Endothelial cell (in vitro differentiated cells): ENCODE measurements at places on chromosomes 7 and 10.

DNA sequence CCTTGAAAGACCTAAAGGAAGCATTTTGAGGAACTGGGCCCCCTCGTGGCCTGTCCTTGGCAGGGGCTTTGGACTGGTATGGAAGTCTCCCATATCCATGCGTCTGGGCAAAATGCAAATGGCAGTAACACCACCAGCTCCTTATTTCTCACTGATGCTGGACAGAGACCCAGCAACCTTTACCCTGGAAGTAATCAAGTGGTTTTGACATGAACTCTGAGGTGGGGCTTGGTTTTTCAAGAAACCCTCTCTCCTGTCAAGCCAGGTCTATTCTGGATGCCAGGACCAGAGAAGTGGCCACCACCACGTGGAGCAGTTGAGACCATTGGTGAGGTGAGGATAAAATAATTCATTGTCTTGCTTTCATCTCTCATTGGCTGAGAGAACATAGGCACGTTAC, 84.4 kb downstream of the OTUD1 start:
- DNase-seq = no peak

- no peak for DNase-seq
Measured at GRCh38 chr10:6056411-6057135, 5.6 kb downstream of the IL2RA start.

DNA sequence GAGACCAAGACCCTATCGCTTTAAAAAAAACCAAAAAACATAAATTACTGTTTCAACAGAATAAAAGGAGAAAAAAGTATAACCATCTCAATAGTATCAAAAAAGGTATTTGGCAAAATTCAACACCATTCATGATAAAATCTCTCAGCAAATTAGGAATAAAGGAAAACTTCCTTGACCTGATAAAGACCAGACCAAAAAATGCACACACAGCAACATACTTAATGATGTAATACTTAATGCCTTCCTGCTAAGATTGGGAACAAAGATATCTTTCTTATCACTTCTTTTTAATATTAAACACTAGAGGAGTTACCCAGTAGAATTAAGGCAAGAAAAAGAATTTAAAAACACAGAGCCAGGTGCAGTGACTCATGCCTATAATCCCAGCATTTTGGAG, 79.3 kb downstream of the CNOT4 start:
- DNase-seq = no peak

DNA sequence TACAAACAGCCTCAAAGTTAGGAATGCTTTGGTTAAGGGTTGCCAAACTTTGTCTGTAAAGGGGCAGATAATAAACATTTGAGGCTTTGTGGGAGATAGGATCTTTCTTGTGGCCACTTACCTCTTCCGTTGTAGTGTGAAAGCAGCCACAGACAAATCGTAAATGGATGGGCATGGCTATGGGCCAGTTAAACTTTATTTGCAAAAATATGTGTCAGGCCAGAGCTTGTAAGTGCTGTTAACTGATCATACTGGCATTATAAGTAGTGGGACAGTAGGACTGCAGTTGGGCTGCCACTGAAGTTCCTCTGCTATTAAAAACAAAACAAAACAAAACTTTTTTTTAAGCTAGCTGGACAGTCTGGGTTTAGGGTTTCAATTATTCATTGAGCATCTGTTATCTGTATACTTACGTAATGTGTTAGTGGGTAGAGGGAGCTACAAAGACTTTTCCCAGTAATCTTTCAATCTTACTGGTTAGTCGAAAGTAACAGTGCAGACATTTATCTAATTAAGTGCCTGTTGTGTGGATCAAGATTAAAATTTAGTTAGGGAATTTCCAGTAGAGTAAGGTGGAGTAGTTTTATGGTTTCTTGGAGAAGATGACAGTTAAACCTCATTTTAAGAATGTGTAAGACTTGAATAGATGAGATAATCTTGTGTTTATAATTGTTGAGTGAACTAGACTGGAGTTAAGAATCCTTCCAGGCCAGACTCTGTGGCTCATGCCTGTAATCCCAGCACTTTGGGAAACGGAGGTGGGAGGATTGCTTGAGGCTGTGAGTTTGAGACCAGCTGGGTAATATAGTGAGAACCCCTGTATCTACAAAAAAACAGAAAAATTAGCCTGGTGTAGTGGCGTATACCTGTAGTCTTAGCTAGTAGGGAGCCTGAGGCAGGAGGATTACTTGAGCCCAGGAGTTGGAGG, 100.1 kb downstream of the BTRC start:
- no peak for DNase-seq
